ENCODE measurements at places on chromosomes 6 and 20.
A peak's percentile ranks its signal among the peaks of the same experiment; 100 is the strongest.

GRCh38 chr6:56279331-56280080, 32.1 kb upstream of the COL21A1 start:
- no peak for DNase-seq

- DNase-seq = peak; percentile 80
These were observed 17.3 kb upstream of the TRIM27 start for GRCh38 chr6:28940858-28941683.

- no peak for DNase-seq
These were observed 41.5 kb downstream of the SH3BGRL2 start for GRCh38 chr6:79672631-79673111.

DNA sequence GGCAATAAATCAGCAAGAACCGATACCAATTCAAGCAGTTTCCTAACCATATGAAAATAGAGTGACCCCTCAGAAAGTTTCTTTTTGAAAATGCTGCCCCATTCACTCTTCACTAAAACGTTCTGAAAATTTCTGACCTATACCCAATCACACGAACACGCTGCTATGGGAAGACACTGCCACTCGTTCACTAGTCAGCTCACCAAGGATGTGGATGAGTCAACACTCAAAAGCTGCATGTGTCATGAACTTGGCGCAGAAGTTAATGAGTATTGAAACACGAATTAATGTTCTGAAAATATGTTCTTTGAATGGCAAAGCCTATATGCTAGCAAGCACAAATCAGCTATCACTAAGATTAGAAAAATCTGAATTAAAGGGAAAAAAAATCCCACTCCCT, 84.2 kb downstream of the PREP start:
- no peak for DNase-seq

Measured in MV-4-11 (cell line).